ENCODE measurements at places on chromosomes 1 and 21.

- DNase-seq, result no peak
Measured at GRCh38 chr1:182244451-182244850, 147.1 kb downstream of the GLUL start.

DNA sequence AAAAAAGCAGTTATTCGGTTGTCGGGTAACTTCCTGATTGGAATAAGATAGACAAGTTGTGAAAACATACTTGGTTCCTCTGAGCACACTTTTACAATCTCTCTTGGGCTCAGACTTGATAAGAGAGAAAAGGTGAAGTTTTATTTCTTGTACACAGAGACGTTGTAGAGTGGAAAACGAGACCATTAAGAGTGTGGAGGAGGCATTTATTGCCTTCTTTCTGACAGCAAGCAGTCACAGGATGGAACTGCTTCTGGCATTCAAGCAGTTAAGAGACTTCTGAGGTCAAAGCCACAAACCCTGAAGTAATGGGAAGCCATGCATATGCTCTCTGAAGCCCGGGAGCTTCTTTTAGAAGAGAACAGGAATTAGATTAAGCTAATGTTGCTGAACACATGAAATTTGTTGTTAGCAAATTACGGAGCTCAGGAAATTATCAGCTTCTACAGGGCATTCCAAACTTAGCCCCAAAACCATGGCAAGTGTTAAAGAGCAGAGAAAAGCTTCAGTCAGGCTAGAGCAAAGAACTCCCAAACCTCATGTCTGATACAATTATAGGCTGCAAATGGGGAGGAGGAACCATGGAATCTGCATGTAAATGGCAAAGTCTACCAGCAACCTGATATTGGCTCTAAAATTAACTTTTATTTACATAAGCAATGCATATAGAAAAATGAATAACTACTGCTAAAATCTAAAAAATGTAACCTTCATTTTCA, 26.0 kb downstream of the S1PR1 start:
- no peak for DNase-seq

DNA sequence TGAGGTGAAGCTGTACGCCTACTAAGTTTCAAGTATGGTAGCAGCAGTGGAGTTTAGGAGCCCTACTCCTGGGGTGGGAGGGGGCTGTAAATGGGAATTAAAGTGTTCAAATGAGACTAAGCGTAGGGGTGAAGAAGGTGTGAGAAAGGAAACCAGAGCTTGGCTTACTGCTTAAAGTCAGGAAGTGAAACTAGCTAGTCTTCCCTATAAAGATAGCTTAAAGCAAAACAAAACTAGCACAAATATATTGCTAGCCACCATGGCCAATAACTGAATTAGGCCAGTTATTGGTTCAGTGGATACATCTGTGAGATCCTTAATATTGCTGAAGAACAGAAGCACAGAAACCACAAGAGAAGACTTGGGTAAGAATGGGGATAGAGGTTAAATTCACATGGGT, 492.2 kb upstream of the PKN2 start:
- DNase-seq, result no peak

GRCh38 chr1:147338571-147338970, 96.1 kb downstream of the CHD1L start:
- no peak for DNase-seq

DNA sequence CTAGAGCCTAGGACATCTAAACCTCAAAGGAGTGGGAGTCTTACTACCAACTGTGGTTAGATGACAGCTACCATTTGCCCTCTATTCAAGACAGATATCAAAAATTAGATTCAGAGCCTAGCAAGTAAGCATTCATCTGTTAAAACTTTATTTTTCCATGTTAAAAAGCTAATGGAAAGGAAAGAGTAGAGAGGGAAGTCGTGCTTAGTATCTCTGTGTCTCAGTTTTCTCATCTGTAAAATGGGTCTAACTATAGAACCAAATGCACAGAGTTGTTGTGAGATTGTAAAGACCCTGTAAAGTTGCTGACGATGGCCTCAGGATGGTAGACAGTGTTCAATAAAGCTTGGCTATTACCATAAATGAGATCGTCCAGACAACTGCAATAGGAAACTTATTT, 428.5 kb upstream of the RUNX1 start:
- DNase-seq, result no peak

GRCh38 chr1:180907313-180908055, 5.2 kb upstream of the KIAA1614 start:
- no peak for DNase-seq

DNA sequence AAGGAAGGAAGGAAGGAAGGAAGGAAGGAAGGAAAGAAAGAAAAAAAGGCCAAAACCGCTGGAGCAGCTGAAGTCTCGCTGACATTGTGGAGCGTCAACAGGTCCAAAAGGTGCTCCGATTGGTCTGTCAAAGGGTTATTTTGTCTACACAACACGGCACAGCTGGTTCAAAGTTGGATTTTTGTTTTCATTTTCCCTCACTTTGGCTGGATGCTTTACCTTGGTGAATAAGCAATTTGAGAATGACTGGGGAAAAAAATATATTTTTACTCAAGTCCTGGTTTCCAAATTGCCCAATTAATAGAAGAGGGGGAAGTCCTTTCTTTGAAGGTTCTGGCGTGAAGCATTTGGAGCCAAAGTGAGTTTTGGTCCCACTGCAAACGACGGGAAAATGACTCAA, 19.3 kb upstream of the PAX7 start:
- DNase-seq, result no peak

DNA sequence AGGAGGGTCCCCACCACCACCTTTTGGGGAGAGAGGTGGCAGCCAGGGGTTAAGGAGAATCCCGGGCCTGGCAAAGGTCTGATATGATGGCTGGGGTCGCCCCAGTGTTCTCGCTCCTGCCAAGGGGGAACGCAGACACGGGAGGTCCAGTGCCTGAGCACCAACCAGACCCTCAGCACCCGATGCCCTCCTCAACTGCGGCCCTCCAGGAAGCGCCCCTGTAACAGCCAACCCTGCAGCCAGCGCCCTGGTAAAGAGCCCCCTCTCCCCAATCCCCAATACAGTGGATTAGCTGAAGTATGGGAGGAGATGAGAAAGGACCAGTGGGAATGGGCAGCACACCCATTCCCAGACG, 10.4 kb downstream of the ADAMTSL4 start:
- no peak for DNase-seq

- peak; percentile 63 for DNase-seq
Measured at GRCh38 chr1:154807048-154807591, 63.0 kb downstream of the KCNN3 start.

GRCh38 chr21:41830764-41831452, 48.2 kb downstream of the PRDM15 start:
- no peak for DNase-seq

- DNase-seq, result no peak
Measured at GRCh38 chr1:29664711-29665110, 428.4 kb downstream of the PTPRU start.

DNA sequence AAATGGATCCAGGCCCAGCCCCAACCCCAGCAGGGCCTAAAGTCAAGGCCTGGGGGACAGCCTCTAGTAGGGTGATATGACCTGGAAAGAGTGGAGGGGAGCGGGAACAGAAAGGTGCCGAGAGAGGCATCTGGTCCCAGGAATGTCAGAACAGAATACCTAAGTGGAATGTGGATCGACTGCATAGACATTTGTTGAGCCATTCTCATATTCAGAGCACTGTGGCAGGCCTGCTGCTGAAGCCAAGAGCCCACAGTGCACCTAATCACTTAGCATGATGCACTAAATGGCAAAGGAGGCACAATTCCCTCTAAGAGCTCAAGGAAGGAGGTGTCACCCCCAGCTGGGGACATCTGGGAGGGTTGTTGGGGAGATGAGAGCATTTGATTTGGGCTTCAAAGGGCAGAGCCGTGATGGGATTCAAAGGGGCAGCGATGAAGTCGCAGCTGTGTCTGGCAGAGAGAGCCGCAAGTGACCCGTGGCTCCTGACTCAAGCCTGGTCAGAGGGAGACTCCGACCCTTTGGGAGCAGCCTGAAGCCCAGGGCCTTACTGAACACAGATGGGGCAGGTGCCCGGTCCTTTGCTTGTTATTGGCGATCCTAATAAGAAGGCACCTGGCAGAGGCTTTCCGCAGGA, 8.6 kb upstream of the PKP1 start:
- DNase-seq, result no peak

DNA sequence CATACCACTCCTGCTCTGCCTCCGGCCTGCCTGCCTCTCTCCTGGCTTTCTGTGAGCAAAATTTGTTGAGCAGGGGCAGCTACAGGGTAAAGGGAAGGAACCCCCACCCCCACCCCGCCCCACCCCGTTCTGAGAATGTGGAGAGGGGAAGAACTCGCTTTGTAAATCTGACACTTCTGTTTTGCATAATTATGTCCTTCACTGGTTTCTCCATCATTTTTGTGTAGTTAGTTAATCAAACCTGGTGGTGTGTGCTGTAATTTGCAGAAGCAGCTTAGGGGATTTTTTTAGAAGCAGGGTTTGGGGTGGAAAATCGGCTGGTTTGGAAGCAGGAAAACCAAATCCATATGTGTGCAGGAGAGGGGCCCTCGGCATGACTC, 58.1 kb upstream of the TMEM51 start:
- DNase-seq, result no peak

GRCh38 chr21:26715878-26716506, 129.2 kb downstream of the ADAMTS1 start:
- no peak for DNase-seq

- DNase-seq, result no peak
Measured at GRCh38 chr1:163877016-163877415, 555.3 kb downstream of the NUF2 start.

GRCh38 chr1:64183395-64184002, 19.9 kb upstream of the UBE2U start:
- no peak for DNase-seq

DNA sequence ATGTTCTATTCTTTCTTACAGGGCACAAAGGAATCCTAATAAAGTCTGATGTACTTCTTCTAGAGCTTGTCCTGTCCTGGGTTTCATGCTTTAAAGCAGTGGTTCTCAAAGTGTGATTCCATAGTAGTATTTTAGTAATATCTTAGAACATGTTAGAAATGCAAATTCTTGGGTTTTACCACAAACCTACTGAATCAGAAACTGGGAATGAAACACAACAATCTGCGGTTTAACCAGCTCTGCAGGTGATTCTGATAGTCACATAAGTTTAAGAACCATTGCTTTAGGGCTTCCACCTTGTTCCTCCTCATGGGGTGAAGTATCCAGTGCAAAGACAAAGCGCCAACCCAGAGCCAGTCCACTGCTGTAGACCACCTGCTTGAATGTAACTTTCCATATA, 41.1 kb downstream of the NGF start:
- DNase-seq, result no peak

DNA sequence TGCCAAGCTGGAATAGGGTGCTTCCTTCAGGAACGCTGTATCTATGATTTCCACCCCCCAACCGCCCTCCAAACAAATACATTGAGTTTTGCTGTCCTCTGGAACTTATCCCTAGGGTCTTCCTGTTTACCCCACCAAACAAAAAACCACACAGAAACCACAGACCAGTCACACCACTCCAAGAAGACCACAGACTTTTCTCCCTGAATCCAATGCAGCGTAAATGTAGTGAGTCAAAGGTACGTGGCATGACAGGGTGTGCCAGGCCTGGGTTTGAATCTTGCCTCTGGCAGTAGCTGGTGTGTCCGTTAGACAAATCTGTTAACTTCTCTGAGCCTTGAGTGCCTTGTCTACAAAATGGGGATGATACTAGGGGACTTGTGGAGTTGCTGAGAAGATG, 27.8 kb downstream of the ASAP3 start:
- DNase-seq, result no peak

DNA sequence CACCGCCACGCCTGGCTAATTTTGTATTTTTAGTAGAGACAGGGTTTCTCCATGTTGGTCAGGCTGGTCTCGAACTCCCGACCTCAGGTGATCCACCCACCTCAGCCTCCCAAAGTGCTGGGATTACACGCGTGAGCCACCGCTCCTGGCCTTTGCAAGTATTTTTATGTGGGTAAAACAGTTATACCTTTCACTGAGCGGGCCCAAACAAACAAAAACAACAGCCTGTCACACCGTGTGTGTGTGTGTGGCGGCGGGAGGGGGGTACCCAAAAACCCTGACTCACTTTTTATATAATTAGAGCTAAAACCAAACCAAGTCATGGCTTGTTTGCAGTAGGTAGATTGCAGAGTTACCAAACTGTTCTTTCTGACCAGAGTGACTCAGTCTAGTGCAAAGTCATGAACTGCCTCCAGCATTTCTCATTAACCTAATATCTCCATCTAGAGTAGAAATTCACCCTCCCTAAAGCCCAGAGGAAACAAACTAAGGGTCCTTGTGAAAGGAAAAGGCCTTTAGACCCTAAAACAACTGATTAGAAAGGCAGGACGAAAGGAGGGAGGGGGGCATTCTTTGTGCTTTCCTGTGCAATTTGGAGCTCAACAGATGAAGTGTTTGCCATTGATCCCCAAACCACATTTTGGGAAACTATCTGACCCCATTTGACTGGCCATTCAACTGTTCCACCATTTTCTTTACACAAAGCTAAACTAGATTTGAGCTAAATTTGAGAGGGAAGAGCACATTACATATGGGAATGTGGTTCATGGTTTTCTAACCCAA, 181.0 kb downstream of the DHRS3 start:
- no peak for DNase-seq

DNA sequence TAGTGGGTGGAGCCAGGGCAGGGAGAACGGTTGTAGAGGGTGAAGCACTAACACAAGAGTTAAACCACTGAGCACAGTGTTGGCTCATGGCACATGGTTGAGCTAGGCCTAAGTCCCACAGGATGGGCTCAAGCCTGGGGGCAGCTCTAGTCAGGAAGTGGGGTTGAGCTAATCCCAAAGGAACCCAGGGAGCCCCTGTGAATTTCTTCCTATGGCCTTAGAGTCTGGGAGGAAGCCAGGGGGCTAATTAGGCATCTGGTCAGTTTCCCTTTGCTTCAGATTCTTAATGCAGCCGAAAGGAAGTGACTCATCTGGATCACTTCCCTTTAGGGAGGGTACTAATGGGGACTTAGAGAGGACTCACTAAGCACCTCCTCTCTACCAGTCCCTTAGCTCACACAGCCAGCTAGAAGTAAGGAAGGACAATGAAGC, 10.1 kb downstream of the CFAP45 start:
- peak; percentile 60 for DNase-seq

DNA sequence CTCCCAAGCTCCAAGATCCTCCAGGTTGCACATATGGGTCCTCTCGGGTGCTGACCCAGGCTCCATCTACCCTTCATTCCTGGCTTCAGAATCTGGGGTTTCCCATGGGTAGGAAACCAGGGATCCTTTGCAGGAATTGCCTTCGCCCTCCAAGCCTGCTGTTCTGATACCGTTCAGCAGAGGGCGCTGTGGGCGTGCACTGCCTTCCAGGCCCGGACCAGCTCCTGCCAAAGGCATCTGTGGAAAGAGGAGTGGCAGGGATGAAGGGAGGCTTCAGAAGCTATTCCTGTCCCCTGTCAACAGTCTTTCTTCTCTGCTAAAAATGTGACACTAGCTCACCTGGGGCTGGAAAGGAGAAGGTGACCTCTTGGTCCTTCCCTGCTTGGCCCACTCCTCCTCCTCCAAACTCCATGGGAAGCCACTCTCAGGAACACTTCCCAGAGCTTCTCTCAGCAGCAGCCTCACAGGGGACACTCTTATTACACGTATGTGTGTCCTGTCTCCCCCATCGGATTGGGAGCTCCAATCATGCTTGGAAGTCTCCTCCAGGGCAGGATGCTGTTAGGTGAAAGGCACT, 71.2 kb downstream of the VWA5B1 start:
- no peak for DNase-seq

All from GM18507 (cell line).